ENCODE measurements at places on chromosomes 16 and 17. TPM values are rescaled to one million over a fixed set of nuclear protein-coding genes. Genes with fewer than 3 reads are reported as not detected.
A peak's percentile ranks its signal among the peaks of the same experiment; 100 is the strongest.

DNA sequence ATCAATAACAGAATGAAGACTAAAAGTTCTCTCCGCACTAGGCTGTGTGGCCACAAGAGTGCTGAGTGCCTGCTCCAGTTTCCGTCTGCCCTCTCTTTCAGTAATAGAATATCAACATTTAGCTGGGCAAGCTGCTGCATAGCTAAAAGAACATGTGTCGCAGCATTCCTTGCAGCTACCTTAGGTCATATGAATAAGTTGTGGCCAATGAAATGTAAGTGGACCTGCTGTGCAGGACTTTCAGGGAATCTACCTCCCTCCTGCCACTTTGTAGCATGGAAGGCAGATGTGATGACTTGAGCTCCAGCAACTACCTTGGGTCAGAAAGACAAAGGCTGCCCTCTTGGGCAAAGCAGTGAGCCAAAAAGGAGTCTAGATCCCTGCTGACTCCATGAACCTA lies 25.4 kb downstream of the SLC39A11 start:
- DNase-seq, result no peak

GRCh38 chr16:51535591-51535990 lies 384.5 kb upstream of the SALL1 start:
- DNase-seq, result no peak

- DNase-seq, result no peak
These were observed 361.6 kb downstream of the GRIN2A start for GRCh38 chr16:9820476-9821246.

The C16orf74 gene
- 4.3 TPM for polyA plus RNA-seq

DNA sequence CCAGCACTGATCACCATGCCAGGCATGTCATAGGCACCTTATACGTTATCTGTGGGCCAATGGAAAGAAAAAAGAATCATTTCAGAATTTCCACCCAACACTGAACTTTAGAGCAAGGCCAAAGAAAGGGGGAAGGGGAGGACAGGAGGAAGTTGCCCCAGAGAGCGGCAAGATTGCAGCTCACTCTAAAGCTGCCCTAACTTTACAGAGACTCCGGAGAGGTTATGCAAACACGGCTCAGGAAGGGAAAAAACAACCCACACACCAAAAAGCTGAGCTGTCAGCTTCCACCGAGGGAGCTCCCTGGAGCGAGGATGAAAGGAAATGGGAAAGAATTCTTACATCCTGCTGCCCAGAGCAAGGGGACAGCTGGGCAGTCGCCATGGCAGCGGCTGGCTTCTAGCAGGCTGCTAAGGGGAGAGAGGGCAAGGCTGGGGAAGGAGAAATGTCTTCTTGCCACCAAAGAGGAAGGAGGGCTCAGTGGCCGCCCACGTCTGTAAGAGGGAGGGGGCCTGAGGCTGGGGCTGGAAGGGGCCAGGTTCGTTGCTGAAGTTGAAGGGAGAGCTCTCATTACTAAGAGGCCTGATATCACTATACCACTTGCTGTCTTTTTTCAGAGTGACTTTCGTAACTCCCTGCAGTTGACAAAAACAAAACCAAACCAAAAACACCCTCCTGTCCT lies 18.2 kb downstream of the COTL1 start:
- DNase-seq, result no peak

The SRCIN1 gene
- polyA plus RNA-seq, result 3.2 TPM

GRCh38 chr17:31882571-31882970 lies 18.9 kb downstream of the UTP6 start:
- DNase-seq, result no peak

DNA sequence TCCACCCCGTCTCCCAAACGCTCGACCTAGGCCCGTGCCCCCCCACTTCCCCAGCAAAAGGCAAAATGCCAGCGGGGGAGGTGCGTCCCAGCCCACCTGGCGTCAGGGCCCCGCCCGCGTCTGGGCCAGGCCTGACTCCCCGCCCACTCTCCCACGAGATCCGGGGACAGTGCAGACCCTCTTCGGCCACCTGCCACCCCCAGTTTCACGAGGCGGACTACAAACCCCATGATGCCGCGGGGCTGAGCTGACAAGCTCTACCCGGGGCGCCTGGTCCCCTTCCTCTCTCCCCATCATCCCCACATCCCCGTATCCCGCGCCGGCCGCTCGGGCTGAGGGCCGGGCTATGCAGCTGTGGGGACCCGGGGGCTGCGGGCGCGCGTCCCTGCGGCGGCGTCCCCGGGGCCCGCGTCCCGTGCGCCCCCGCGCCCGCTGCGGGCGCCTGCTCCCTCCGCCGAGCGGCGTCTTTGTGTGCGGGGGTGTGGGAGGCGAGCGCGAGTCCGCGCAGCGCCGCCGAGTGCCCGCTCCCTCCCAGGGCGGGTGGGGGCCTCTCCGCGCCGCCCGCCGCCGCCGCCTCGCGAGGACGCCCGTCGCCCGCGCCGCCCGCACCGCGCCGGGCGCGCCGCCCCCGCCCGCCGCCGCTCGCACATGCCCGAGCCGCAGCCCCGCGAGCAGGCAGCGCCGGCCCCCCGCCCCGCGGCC lies at the start of gene ANKRD13B:
TSS of gene ANKRD13B (plus strand) at position 283 of the 702 bp plus-strand sequence. CDS start 490 bp downstream, outside the sequence.
- peak; percentile 82 for DNase-seq

Data from testis (tissue), 5 donors.